ENCODE measurements at places on chromosomes 5 and 9. TPM values are rescaled to one million over a fixed set of nuclear protein-coding genes. Genes with fewer than 3 reads are reported as not detected.

DNA sequence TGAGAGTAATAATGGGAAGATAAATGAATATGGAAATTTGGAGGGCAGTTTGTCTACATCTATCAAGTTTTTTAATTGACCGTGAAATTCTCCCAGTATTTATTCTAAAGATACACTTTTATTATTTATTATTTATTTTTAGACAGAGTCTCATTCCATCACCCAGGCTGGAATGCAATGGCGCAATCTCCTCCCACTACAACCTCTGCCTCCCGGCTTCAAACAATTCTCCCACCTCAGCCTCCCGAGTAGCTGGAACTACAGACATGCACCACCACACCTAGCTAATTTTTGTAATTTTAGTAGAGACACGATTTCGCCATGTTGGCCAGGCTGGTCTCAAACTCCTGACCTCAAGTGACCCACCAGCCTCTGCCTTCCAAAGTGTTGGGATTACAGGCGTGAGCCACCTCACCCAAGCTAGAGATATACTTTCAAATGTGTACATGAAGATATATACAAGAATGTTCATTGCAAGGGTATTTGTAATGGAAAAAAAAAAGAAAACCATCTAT is 97.7 kb upstream of the SLC12A2 start:
- DNase-seq: no peak
- no peaks in the 10 kb centered on the region for H3K4me1 ChIP-seq
- H3K4me3 ChIP-seq: no peak overlapping the region
- H3K36me3 ChIP-seq: no peaks in the 10 kb centered on the region
- H3K27ac ChIP-seq: no peak overlapping the region

- no peaks in the 10 kb centered on the region for H3K27me3 ChIP-seq
- no peaks in the 10 kb centered on the region for H3K4me1 ChIP-seq
- no peak for DNase-seq
- H3K36me3 ChIP-seq: no peaks in the 10 kb centered on the region
- no peak overlapping the region for H3K27ac ChIP-seq
These were observed 57.1 kb upstream of the PTGER4 start for GRCh38 chr5:40622463-40623252.

- H3K36me3 ChIP-seq: no peaks in the 10 kb centered on the region
- no peak overlapping the region for H3K4me3 ChIP-seq
- H3K4me1 ChIP-seq: no peaks in the 10 kb centered on the region
These were observed 228.3 kb upstream of the C9orf72 start for GRCh38 chr9:27801545-27801944.

DNA sequence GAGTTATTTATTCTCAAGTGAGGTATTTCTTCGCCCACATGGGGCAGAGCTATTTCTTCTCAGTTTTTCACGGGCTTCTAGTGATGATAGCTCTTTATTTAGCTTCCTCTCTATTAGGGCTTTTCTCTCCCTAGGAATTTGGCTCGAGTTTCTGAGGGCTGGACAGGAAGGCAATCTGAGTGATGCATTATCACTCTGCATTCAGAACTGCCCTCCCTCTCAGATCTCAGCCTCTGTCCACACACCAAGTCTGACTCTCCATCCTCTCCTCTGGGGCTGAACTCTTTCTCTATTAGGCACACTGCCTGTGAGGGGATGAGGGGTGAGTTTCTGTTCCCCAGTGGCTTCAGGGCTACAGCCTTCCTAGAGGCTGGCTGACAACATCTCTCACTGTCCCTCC is 14.9 kb upstream of the SCAMP1 start:
- H3K4me3 ChIP-seq: no peak overlapping the region
- no peaks in the 10 kb centered on the region for H3K4me1 ChIP-seq
- no peak overlapping the region for H3K27ac ChIP-seq

DNA sequence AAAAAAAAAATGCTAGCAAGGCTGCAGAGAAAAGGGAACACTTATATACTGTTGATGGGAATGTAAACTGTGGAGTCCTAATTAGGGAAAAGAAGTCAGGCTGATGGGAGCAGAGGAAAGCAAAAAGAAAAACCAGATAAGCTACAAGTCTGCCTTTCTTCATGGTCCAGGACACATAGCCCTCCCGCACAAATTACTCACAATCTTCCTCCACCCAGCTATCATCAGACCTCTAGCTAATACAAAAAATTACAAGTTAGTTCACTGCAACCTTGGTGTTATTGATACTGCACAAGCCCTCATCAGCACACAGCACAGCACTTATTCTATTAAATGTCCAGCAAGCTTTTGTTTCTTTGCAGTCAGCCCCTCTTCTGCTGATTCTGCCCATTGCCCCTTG is 186.0 kb upstream of the ADRA1B start:
- H3K27ac ChIP-seq: no peak overlapping the region
- H3K4me1 ChIP-seq: no peaks in the 10 kb centered on the region
- H3K27me3 ChIP-seq: no peaks in the 10 kb centered on the region
- no peak overlapping the region for H3K4me3 ChIP-seq

DNA sequence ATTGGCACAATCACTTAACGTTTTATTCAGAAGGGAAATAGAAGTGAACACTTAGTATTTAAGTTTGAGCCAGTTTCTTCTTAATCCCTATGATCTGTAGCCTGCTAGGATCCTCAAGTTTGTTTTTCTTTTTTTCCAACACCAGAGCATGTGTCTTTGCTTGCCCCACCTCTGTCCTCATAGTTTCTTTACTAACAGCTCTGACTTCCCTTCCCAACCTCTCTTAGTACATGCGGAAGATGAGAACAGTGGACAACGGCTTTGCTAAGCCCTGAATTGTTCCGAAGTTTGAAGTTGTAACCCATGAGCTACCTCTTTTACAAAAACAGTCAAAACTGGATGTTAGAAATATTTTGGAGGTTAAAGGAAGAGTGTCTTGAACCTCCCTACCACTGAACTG is 61.7 kb upstream of the TAF11L2 start:
- no peak for DNase-seq
- no peaks in the 10 kb centered on the region for H3K36me3 ChIP-seq
- H3K4me1 ChIP-seq: no peaks in the 10 kb centered on the region
- peak overlapping the region; percentile 63 for H3K27ac ChIP-seq

The CACFD1 gene
- total RNA-seq: 23.0 TPM

The COL27A1 gene
- 8.7 TPM for total RNA-seq

The SLC6A18 gene
- total RNA-seq: not detected

GRCh38 chr5:119269061-119269944 is 86.5 kb upstream of the TNFAIP8 start:
- H3K27ac ChIP-seq: peak overlapping the region; percentile 86
- H3K27me3 ChIP-seq: no peaks in the 10 kb centered on the region

The DMGDH gene
- total RNA-seq: 0.77 TPM

The SPATA31A3 gene
- total RNA-seq: 0.74 TPM
